ENCODE measurements at places on chromosomes 11 and 22.

DNA sequence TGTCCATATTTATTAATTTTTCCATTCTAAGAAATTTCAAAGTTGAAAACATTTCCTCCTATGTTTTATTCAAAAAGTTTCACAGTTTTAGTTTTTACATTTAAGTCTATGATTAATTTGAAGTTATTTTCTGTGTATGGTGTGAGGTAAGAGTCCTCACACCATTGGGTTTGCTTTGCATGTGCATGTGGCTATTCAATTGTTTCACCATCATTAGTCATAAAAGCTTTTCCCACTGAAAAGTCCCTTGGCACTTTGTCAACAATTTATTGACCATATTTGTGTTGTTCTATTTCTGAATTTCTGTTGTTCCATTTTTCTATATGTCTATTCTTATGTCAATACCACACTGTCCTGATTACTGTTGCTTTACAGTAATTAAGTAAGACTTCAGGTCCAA, 186.5 kb downstream of the KIF18A start:
- no peak for DNase-seq

DNA sequence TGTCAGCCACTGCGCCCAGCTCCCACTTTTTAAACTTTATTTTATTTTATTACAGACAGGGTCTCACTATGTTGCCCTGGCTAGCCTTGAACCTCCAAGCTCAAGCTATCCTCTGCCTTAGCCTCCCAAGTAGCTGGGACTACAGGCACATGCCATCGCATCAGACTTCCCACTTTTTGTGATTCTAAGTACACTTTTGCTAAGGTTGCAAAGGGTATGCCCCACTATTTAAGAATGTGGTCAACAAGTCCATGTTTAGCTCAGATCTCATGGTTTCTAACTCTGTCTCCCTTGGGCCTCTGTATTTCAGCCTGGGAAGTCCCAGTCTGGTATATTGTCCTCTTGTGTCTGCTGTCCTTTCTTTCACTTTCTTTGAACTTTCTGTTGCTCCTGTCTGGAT, 35.3 kb downstream of the EXPH5 start:
- no peak for DNase-seq

DNA sequence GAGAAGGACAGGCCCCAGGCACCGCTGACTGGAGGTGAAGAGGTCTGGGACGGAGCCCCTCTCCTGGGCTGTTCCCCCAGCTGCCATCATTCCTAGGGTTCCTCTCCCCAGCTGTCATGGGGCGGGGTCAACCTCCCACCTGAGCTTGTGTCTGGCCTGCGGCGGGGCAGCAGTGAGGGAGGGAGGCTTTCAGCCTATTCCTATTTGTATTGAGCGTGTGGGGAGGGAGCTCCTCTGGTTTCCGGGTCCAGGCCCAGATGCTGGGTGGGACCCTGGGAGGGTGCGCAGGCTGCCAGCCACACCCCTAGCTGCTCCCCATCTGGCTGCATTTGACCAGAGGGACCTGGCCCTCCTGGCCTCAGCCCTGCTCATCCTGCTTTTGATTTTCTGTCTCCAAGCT, 13.7 kb downstream of the TSPAN4 start:
- no peak for DNase-seq

DNA sequence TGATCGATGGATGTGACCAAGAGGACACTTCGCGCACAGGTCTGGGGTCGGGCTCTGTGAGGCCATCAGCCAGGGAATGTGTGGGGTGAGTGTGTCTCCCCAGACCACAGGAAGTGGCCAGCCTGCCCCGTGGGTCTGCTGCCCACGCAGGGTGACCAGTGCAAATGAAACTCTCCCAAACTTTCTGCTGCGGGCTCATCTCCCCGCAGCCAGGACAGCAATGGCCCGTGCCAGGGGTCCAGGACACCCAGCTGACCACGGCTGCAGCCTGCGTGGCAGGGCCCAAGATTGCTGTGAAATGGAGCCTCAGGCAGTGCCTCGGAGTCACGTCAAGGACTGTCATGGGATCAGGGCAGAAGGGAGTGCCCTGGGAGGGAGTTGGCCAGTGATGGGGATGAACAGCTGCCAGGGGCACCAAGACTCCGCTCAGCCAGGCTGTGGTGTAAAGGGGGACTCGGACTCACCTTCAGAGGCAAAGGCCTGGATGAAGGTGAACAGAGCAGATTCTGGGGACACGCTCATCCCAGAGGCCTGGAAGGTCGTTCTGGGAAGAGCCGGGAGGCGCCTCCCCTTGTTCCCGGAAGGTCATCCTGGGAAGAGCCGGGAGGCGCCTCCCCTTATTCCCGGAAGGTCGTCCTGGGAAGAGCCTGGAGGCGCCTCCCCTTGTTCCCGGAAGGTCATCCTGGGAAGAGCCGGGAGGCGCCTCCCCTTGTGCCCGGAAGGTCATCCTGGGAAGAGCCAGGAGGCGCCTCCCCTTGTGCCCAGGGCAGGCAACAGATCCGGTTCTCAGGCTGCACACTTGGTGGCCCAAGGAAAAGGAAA, 252.6 kb downstream of the BRD1 start:
- no peak for DNase-seq

- no peak for DNase-seq
Observed at GRCh38 chr11:117855912-117856651, 20.4 kb downstream of the FXYD6 start.

DNA sequence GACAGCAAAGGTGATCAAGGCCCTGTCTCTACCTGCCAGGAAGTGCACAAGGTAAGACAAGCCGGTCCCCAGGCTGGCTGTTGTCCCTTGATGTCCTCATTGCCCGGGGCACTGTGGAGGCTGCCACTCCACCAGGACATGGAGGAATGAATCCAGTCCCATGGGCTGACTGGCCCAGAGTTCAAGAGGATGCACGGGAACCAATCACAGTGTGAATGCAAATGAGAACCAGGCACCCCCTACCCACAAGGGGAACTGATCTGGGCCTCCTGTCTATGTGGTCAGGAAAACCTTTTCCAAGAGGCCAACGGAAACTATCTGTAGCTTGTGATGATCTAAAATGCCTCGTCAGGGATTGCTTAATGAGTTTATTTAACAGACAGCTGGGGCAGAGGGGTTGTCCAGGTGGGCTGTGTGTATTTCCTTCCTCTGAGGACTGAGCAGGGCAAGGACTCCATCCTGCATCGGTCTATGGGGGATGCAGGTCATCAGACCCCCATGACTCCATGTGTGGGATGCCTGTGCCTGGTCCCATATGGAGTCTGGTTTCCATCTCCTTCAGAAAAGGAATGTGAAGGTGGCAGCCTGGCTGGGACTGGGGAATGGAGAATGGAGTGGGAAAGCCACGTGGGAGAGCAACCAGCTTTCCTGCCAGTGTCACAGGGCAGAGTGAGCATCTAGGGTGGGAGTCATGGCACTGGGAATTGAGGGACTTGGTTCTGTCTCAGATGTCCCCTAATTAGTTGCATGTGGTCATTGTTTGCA, 60.5 kb downstream of the CD82 start:
- DNase-seq: no peak

- no peak for DNase-seq
Observed at GRCh38 chr11:76744186-76745043, 38.7 kb upstream of the TSKU start.

DNA sequence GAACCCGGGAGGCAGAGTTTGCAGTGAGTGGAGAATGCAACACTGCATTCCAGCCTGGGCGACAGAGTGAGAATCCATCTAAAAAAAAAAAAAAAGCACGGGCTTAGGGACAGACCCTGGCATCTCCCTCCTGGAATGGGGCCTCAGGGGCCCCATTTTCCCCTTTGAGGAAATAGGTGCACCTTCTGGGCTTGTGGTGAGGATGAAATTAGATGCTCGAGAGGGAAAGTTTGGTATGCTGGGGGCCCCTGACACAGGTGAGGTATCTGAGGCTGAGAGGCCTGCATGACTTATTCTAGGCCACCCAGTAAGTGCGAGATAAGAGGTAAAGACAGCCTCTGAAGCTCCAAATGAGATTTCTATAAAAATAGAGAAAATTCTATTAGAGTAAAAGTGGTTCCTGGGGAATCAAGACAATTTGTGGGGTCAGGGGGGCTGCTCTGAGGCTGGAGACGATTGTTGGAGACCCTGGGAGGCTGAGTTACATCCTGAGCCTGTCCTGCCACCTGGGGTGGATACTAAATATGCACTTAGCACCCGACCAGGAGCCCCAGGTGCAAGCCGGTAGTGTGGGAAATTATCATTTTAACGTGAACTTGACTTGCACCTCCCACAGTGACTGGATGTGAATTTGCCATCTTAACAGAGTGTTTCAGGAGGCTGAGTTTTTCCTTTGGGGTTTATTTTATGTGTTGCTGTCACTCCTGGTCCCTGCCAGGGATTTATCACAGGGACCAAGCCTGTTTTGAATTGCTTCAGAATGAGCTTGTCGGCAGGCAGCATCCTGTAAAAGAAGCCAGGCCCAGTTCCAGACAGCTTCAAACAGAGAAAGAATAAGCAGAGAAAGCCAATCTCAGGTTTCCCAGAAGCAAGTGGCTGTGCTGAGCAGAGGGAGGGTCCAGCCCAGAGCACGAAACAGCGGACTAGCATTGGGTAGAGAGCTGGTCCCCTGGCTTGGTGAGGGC, 48.4 kb upstream of the TSKU start:
- no peak for DNase-seq

GRCh38 chr11:69059985-69060384, 11.3 kb downstream of the TPCN2 start:
- DNase-seq: no peak

DNA sequence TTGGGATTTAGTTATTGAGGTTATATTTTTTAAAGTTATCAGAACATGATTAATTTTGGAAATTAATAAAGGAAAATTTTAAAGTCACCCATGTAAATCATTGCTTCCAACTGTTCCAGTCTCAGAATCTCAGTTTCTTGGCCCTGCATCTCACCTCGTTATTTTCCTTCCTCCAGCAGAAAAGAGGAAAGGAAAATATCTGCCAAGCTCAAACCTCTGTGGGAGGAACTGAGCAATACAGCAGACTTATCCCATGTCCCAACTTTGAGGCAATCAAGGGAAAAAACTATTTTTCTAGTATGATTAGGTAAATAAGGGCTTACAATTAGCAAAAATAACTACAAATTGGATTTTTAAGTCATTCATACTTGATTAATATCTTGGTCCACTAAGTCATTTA, 30.1 kb downstream of the ELMOD1 start:
- no peak for DNase-seq

DNA sequence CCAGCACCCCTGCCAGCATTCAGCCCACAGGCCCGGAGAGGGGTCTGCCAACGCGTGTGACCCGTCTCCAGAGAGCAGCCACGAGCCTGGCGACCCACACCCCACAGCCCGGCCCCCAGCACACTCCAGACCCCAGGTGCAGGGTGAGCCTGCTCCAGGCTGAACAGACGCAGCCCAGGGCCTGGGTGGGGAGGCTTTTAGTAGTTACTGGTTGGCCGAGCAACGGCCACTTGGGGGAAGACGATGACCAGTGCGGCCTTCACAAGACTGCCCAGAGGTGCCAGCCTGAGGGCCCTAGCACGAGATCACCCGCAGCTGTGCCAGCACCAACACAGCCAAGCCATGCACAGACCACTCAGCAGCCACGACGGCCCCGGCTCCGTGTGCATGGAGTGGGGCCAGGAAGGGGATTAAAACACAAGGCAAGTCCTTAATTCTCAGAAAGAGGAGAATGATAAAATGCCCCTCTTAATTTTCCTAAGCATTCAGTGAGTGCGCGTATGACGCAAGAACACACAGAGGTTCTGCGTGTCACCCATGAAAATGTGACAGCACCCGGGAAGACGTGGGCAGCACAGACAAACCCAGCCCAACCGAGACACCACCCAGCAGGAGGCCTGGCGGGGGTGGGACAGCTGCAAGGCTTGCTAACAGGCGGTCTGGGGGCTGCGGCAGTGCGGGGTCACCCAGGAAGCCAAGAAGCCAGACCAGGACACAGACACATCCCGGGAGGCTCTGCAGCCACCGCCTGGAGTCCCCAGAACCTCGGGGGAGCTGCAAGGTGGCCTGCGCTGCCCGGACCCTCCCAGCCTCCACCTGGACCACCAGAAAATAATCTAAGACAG, 47.6 kb downstream of the BRD1 start:
- no peak for DNase-seq

- DNase-seq: no peak
Observed at GRCh38 chr11:67694875-67695555, 20.6 kb upstream of the ALDH3B2 start.

DNA sequence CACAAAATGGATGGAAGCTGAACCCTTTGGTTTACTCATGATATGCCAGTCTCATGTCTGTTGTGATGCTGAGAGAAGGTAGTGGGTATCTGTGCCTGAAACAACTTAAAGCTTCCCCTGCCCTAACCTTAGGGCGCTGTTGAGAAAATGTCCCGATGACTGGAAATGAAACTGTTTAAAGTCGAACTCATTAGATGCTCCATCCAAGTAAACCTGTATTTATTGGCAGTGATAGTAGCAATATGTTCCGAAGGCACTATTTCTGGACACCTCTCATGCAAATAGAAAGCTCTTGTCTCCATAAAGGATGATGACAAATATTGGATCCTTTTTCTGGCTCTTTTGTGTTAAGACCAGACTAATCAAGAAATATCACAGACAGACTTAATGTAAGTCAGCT, 86.2 kb downstream of the GRAMD1B start:
- no peak for DNase-seq

GRCh38 chr11:114226356-114226755, 69.8 kb upstream of the NNMT start:
- no peak for DNase-seq

DNA sequence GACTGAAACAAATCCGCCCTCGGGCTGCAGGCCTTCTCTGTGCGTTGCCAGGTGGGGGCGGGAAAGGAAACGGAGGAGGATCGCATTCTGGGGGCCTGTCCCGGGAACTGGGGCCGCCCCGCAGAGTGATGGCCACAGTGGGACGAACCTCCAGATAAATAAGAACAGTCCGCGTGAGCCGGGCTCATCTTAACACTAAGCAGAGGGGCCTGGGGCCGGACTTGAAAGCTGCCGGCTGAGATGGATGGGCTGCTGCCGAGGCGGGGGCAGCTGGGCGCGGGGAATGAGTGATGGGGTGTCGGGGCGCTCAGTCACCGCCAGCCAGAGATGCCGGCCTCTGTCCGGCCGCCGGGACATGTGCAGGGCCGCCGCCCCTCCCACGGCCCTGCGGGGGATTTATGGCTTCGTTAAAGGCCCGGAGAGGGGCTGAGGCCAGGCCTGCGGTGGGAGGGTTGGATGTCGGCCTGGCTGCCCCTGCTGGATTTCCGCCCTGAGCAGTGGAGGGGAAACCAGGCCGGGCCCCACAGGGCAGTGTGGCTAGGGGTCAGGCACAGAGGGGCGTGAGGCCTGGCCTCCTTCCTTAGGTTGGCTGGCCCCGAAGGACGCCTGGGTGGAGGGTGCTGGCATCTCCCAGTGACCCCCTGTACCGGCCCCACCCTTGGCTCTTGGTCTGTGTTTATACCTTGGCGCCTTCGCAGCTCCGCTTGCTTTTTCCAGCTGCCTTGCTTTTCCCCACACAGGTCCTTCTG, 45.3 kb upstream of the CD82 start:
- no peak for DNase-seq

GRCh38 chr22:50293441-50294318, 13.8 kb downstream of the PLXNB2 start:
- no peak for DNase-seq

DNA sequence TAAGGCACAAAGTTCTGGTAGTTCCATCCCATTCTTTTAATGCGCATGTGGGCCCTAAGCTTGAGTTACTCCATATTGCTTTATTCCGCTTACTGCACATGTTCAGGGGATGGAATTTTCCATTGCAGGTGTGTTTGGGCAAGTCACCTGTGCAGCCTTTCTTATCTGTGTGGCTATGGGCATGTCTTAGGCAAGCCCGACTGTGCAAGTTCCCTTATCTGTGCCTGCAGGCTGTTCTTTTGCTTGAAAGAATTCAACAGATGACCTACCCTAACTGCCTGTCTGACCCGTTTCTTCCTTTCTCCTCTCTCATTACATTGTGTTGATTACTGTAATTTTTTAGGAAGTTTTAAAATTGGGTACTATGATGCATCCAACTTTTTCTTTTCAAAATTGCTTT, 363.6 kb downstream of the TTC28 start:
- DNase-seq: no peak

- no peak for DNase-seq
Observed at GRCh38 chr22:16847271-16847670, 22.1 kb upstream of the XKR3 start.
